ENCODE measurements at places on chromosomes 12 and 14.

DNA sequence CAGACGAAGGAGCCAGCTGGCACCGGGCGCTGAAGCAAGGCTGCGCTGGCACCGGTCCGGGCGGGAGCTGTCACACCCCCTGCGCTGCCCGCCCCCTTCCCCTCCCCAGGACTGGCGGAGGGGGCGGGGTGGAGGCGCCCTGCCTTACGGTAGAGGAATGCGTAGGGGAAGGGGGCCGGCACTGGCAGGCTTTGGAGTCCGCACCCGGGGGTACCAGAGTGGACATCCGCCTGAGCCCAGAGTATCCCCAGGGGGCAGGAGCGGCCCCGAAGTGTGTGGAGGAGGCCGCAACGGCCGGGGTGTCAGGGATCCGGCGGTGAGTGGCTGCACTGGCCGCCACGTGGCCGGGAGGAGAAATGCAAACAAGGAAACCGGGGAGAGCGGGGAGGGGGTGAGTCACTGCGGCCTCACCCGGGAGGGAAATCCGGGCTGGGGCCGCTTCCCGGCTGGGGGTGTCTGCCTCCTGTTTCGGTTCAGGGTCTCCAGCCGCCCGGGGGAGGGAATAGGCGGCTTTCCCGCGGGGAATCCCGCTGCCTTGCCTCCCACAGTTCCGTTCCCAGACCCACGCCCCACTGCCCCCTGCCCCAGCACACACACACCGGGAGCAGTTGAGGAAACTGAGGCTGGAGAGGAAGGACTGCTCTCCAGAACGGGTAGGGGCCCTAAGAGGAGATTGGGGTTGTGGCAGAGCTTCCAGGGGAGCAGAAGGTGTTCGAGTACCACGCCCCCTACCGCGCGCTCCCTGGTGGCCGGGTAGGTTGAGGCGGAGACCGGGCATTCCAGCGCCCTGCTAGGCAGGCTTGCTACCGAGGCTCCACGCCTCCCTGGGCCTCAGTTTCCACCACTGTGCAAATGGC is at the start of gene RAPGEF3:
TSS of gene RAPGEF3 (minus strand) at position 47 of the 857 bp plus-strand sequence. CDS start 324 bp downstream, outside the sequence.
- DNase-seq: peak; percentile 83

DNA sequence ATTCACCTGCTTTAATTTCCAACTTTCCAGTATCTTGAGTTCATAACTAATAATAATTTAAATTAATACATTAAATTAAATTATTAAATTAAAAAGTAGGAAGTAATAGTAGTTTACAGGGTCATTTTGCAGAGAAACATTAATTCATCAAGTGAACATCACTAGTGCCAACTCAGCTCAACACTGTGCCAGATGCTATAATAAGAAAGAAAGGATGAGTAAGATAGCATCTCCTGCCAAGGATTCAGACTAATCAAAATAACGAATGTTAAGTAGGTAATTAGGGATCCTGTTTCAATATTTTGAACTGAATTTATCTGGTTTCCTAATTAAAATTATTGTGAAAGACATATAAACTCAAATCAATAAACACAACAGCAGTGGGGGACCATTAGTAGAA is 596.7 kb downstream of the SLC6A15 start:
- no peak for DNase-seq

- no peak for DNase-seq
These were observed 17.9 kb upstream of the EML1 start for GRCh38 chr14:99775351-99775750.

- peak; percentile 87 for DNase-seq
These were observed 393 bp upstream of the DCAF5 start for GRCh38 chr14:69153152-69153872.

- no peak for DNase-seq
These were observed 228.2 kb downstream of the SOX5 start for GRCh38 chr12:23721268-23721667.

DNA sequence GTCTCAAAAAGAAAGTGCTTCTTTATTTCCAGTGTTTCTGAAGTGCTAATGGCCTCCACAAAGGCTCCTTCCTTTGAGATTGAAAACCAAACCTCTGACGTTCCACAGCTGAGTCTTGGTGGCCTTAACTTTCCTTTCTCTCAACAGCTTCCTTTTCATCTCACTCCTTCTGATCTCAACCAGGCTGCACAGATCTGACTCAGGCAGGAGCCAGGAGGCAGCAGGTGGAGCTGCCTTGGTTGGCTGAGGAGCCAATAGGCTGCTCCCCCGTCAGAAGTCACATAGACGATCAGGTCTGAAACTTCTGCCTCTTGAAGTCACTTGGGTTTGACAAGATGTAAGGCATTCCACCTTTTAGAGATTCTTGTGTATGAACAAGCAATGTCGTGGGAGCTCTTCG is 9.1 kb upstream of the KCNA5 start:
- DNase-seq: no peak

GRCh38 chr14:29548948-29549370 is 378.7 kb downstream of the PRKD1 start:
- DNase-seq: peak; percentile 8

DNA sequence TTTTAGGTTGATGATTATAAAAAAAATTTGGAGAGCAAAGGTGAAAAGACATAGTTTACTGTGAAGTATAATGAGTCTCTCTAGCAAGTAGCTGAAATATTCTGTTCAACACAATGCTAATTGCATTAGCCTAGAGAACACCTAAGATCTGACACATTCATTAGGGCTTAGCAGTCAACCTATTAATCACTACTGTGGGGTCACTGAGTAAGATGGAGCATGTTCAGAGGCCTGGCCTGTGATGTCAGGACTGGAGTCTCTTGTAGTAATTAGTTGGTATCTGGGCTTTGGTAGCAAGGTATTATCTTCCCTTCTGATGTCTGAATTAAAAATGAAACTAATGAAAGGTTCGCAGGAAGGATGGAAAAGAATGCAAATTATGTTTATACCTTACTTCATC is 112.7 kb downstream of the SLC16A7 start:
- no peak for DNase-seq

DNA sequence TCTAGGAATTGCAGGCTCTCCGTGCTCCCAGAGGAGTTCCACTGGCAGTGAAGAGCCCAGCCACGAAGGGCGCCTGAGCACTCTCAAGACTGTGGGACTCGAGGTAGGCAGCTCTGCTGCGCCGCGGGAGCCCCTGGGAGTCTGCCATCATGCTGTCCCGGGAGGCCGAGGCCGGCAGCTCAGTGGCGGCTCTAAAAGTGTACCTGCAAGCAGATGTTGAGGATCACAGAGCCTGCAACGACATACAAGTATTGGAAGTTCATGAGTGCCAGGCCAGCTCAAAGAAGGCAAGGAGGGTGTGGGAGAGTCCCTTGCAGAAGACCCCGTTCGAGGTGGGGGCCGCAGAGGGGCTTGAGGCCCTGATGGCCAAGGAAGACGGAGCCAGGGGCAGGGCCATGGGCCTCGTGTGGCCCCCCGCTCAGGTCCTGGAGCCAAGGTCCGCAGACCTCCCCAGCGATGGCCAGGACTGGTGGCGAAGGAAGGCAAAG is 62.7 kb downstream of the MUCL1 start:
- DNase-seq: no peak

GRCh38 chr12:1466481-1467154 is 127.8 kb downstream of the FBXL14 start:
- DNase-seq: no peak

DNA sequence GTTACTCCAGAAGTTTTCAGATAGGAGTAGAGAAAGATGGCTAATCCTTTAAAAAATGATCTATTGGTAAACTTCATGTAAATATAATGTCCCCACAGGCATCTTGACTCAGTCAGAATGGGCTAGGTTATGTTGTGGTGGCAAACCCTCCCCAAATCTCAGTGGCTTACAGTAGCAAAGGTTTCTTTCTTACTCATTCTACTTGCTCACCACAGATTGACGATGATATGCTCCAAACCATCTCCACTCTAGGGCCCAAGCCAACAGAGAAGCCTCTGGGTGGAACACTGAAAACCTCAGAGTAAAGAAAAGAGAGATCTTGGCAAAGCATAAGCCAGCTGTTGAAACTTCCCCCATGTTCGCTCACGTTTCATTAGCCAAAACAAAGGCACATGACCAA is 146.4 kb downstream of the EMP1 start:
- DNase-seq: no peak

GRCh38 chr14:32075672-32076277 is 1.3 kb upstream of the ARHGAP5 start:
- peak; percentile 43 for DNase-seq

GRCh38 chr12:49761677-49762467 is 20.5 kb downstream of the TMBIM6 start:
- no peak for DNase-seq

DNA sequence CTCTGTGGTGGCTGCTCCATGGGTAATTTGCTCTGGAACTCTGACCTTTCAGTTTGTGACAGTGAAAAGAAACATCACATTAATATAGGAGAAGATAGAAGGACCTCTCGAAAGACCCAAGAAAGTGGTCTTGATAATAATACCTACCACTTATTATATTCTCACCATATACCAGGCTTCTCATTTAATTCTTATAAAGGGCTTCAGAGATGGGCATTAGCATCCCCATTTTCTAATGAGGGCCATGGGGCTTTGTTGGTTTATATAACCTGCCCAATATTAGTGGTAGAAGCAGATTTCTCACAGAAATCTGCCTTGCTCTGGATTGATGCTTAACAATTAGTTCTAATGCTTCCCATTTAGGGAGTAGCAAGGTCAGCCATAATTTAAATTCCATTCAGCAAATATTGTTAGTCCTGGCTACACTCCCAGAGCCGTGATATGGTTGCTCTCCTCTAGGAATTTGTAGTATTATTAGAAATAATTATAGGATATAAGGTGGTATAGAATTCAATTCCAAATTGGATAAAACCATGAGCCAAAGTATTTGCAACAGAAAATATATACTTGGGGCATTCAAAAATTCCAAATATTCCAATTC is 7.4 kb upstream of the AMIGO2 start:
- no peak for DNase-seq

DNA sequence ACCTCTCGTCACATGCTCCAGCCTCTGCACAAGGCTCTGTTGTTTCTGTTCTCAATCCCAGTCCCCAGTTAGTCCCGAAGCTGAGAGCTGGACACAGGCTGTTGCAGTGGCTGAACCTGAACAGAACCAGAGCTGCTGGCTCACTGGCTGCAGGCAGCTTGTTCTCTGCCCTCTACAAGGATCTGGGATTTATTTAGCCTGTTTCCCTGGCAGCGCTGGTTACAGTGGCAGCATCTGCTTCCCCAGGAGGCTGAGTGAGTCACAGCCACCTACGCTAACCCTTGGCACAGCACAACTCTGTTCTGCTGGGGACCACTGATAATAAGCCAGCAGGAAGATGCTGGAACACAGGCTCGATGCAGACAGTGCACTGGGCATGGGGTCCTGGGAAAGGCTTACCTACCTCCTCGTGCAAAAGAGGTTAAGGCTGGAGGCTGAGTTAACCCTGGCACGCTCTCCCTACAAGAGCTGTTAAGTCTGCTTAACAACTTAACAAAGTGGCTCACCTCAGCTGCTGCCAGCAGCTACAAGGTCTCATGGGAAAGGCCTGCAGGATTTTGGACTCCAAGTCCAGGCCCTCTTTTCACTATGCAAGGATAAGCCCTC is 299.6 kb downstream of the PCNX1 start:
- peak; percentile 76 for DNase-seq

Measured in Calu3 (cell line).